ENCODE measurements at places on chromosomes 2 and 18. TPM values are rescaled to one million over a fixed set of nuclear protein-coding genes. Genes with fewer than 3 reads are reported as not detected.

- no peak for DNase-seq
Observed at GRCh38 chr2:188810586-188810985, 163.6 kb upstream of the COL3A1 start.

GRCh38 chr18:35581898-35582641, 530 bp downstream of the GALNT1 start:
- DNase-seq, result peak; percentile 84

DNA sequence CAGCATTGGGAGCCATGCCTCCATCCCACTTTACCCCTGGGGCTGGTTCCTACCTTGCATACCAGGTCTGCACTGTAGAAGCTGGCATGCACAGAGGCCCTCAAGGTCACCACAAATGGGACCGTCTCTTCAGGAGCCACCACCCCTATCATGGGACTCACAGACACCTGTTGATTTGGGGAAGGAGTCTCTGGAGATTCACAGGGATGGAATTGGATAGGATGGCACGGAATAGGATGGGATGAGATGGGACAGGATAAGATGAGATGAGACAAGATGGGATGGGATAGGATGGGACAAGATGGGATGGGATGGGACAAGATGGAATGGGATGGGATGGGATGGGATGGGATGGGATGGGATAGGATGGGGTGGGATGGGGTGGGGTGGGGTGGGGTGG, 16.1 kb upstream of the CRYBA2 start:
- no peak for DNase-seq

DNA sequence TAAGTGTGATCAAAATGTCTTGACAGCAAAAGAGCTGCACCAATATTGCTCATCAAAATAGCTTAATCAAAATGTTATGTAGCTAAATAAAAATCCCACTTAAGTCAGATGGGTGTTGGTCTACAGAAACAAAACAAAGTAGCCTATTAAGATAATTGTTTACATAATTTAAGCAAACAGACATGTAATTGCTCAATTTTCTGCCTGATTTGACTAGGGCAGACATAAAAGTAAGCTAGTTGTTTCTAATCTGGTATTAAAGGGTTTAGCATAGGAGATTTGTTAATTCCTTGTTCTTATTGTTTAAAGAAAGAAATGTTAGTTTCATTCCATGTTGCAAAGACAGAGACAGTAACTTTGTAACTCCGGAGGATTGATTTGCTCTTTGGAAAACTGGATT, 11.5 kb upstream of the FEZ2 start:
- DNase-seq, result no peak

DNA sequence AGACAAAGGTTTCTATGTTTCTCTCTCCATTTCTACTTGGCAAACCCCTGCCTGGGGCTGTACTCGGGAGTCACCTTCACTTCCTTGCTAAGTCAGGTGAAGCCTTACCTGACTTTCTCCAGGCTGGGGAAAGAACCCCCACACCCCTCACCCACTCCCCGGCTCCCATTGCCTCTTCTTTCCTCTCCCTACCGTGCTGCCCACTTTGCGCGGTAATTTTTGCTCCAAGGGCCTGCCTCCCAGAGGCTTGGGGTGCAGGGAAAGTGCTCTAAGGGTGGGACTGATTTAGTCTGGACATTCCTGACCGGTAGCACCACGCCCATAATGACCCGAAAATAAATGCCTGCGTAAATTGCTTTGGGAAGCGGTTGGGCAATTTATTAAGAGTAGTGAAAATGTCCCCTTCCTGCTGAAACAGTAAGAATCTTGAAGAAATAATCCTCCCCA, 49.1 kb upstream of the ATP6V1B1 start:
- no peak for DNase-seq

GRCh38 chr2:9594366-9595054, 36.3 kb downstream of the YWHAQ start:
- DNase-seq, result no peak

- DNase-seq, result peak; percentile 97
Observed at GRCh38 chr2:113240150-113240914, 38.4 kb downstream of the PAX8 start.

WNT10A gene
- total RNA-seq, result not detected

ALPG gene
- total RNA-seq, result not detected

All from posterior vena cava (tissue), 2 donors.